ENCODE measurements at places on chromosomes 12 and 14.

DNA sequence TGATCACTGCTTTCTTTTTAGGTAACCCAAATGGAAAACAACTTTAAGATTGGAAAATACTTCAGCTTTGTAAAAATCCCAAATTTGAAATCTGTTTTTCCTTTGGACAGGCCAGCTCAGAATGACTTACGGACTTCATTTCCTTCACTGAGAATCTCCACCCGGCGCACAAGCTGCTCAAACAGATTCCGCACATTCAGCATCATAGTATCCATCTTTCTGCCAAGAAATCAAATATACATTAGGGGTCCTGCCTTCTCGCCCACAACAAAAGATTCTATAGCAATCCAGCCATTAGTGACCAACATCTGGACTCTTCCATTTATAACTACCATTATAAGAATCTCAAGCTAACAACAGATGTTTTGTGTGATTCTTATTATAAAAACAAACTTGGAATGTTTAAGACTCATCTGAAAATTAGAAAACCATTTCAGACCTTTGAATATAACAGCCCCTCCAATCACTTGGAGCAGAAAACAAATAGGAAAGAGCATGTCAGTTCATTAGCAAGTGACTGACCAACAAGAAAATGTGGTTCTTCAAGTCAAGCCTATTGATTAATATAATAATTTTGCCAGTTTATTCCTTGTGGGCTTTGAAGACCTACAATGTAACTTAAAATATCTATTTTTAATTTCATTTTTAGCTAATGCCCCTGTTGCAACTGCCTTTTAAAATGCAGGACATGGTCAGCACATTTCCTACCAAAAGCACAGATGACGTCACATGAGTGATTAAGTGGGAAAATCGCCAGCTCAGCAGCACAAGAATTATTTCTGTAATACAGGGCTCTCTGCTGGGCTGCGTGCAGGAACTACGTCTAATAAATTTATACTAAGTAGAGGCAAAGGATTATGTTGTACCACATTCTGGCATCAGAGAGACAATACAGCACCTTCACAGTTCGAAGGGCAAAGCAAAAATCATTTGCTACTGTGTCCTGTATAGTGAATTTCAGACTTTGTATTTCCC lies 8.5 kb downstream of the RACGAP1 start:
- DNase-seq = no peak

DNA sequence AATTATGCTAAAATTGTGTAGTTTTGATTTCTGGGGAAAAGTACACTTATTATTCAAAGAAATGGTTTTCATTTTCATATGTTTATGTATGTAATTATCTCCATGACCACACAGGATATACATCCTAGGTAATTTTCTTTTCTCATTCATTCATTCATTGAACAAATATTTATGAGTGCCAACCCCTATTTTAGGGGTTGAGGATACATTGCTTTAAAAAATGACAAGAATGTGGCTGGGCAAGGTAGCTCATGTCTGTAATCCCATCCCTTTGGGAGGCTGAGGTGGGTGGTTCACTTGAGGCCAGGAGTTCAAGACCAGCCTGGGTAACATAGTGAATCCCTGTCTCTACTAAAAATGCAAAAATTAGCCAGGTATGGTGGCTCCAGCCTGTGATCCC lies 40.9 kb downstream of the SGPP1 start:
- DNase-seq = no peak

- peak; percentile 78 for DNase-seq
Observed at GRCh38 chr12:131608740-131609690, 101.9 kb upstream of the SFSWAP start.

DNA sequence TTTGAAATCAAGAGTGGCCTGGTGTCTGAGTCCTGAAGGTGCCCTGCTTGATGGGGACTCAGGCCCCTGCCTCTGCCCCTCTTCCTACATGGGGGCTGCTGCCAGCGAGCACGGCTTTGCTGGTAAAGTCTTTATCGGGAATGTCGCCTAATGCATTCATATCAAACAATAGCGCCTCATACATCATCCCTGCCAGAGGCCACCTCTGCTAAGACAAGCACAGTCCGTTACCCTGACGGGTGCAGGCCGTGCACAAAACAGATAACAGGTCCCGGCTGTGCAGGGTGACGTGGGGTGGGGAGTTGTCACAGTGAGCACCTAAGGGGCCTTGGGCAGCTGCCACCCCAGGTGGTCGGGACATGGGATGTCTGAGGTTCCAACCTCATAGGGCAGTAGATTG lies 68.4 kb upstream of the FAM222A start:
- DNase-seq = no peak

Measured in activated naive CD4-positive, alpha-beta T cell treated with anti-CD3 and anti-CD28 coated beads for 36 hours (primary cell).